ENCODE measurements at places on chromosomes 3 and 15.

DNA sequence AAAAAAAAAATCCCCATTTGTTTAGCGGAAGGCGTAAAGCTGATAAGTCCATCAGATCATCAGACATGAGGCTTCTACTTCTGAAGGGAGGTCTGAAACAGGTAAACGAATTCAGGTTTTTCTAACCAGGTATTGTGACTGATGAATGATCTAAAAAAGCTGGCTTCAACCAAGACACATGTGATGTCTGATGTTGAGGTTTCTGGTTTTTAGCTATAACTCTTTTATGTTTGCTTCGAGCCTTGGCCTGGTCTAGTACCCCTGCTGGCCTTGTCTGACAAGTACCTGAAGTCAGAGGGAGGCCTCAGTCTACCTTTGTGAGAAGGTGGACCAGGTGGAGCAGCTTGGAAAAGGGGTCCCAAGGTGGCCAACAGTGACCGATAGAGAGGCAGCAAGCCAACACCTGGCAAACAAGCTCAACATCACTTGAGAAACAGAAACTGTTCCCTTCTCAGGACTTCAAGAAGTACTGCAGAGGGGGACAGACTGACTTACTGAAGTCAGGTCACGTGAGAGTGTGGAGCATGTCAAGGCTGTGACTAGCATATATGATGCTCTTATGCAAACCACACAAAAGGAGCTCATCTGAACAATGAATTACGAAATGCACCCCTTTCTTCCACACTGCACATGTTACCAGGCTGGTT, 33.0 kb upstream of the CA12 start:
- DNase-seq = no peak

DNA sequence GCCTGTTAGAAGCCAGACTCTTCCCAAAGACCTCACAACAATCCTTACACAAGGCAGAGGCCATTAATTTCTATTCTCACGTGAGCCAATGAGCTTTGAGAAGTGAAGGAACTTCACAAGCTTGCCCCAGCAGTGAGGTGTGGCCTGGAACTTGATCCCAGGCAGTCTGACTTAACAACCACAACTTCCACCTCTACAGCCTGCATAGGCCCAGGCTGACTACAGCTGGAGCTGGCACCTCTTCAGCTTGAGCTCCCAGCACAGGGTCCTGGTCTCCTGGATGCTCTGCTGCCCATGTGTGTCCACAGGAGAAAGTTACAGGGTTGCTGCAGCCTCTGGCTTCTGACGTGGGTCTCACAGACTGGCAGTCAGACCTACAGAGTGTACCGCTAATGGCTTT, 111.0 kb downstream of the ERC2 start:
- no peak for DNase-seq

- no peak for DNase-seq
Observed at GRCh38 chr15:86603466-86603865, 523.8 kb downstream of the AGBL1 start.

GRCh38 chr3:52429031-52429430, 15.9 kb downstream of the SEMA3G start:
- DNase-seq = no peak

GRCh38 chr3:143208976-143209714, 89.6 kb downstream of the CHST2 start:
- DNase-seq = no peak

DNA sequence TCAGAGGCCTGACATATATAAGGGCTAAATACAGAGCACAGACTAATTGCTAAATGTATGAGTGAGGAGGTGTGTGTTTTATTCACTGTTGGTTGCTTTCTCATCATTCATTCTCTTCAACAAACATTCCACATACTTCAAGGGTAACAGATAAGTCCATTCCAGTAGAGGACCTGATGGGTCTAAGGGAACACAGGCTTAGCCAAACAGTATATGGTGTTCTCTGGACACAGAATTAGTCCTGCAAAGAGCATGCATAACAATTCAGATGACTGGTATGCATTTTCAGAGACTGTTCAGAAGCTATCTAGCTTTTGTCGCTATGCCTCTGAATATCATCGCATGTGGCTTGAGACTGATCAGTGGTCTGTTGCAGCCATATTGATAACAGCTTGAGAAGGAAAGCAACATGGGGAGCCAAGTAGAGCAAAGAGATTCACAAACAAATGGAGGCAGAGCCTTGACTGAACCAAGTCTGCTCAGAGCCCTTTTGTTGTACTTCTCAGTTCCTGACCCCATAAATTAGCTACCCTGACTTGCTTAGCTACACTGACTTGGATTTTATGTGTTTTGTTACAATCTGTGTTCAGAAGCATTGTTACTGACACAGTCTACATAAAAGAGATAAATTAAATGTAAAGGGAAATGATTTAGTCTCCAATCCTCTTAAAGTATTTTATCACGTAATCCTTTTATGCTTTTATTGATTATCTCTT, 1178.7 kb downstream of the ROBO1 start:
- no peak for DNase-seq

DNA sequence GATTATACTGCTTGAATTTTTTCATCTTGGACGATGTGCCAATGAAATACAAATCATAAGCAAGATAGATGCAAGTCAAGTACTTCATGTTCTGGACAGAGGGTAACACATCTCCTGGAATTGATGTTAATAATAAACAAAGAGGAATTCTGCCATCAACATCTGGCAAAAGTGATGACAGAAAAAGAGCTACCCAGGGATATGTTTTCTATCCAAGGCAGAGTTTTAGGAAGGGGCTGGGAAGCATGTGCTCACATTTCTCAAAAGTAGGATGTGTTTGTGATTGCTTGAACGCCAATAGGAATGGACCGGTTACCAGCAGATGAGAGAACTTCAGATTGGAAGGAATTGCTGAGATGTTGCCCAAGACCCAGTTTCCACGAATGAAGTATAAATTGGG, 242.6 kb upstream of the AGTR1 start:
- DNase-seq = no peak

DNA sequence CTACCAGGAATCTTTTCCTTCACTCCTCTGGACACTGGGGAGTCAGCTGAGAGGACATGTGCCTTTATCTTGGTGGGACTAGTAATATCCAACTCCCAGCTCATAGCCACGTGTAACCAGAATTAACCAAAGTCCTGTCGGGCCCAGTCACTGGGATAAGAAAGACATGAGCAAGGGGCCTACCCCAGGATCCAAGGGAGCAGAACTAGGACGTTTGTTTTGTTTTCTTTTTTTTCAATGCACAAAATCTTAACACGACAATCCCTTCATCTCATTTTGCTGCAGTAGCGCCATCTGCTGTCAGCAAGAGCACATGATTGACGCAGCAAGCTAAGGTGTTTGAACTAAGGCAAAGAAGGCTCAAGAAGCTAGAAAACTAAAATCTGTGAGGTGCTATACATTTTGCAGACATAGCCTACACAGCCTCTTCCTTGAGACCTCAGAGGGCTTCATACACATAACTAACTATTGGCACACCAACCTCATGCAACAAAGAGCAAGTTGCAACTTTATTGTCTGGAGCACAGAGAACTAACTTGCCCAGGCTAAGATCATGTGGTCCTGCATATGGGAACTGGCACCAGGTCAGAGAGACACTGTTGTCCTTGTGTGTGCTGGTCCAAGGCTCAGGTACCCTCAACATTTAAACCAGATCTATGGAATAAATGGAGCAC, 43.6 kb downstream of the RLBP1 start:
- peak; percentile 15 for DNase-seq

- no peak for DNase-seq
Observed at GRCh38 chr3:100169201-100169920, 55.1 kb upstream of the FILIP1L start.

GRCh38 chr15:34349769-34350168, 6.7 kb downstream of the NUTM1 start:
- DNase-seq = no peak

DNA sequence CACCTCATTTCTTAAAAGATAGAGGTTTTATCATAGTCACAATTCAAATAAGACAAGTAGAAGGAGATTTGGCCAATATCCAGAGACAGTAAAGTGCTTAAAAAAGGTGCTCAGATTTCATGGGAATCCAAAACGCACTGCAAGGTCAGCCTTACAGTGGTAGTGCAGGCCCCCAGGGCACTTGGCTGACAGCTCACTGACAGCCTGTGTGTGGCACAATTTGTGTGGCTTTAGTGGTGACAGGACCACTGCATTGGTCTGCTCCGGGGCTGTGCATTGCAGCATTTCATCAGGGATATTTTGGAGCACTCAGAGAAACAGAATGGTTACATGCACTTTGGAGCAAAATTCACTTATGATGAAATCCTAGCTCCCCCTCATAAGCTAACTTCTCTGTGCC, 544.3 kb downstream of the NTRK3 start:
- DNase-seq = no peak

GRCh38 chr3:14701676-14702075, 26.7 kb downstream of the C3orf20 start:
- DNase-seq = no peak

DNA sequence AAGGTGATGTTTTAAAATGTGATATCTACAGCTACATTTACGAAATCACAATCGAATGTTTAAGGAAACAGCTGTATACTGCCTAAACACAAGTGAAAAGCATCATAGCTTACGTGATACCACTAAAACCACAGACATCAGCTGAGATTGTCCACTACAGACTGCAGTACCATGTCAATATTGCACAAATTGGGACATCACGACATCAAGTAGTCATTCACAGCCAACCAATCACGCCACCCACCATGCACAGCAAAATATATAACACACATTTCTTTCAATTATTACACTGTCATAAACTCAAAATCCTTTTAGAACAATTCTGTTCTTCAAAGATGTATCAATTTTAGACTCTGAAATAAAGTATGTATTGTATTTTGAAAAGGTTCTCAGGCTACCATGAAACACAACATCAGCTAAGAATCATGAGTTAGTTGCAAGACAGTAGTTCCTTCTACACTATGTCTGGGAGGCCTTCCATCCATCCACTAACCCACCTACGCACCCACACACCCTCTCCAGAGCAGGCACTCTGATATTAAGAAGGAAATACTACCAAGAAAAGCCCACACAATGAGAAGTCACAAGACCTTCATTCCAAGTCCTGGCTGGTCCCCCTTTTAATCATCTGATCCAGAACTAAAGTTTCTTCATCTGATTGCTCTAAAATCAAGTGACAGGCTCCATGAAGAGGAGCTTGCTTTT, 3.1 kb downstream of the DMXL2 start:
- DNase-seq = no peak

DNA sequence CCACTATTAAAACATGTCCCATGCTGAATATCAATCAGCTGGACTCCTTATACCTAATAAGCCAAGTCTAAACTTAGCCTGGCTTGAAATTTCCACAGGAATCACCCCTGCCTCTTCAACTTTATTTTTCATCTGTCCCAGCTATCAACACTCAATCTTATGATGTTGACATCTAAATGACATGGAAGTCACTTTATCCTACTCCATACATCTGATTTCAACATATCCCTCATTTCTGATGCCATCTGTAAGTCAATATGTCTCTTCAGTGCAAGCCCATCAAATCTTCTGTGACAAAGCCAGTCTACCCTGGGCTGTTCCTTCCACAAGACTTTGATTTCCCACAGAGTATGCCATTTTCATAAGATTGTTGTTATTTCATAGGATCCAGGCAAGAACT, 143.6 kb upstream of the SEMA6D start:
- no peak for DNase-seq

GRCh38 chr15:91660174-91660649, 193.3 kb upstream of the SLCO3A1 start:
- no peak for DNase-seq

- DNase-seq = no peak
Observed at GRCh38 chr3:178127221-178127620, 409.0 kb upstream of the KCNMB2 start.

DNA sequence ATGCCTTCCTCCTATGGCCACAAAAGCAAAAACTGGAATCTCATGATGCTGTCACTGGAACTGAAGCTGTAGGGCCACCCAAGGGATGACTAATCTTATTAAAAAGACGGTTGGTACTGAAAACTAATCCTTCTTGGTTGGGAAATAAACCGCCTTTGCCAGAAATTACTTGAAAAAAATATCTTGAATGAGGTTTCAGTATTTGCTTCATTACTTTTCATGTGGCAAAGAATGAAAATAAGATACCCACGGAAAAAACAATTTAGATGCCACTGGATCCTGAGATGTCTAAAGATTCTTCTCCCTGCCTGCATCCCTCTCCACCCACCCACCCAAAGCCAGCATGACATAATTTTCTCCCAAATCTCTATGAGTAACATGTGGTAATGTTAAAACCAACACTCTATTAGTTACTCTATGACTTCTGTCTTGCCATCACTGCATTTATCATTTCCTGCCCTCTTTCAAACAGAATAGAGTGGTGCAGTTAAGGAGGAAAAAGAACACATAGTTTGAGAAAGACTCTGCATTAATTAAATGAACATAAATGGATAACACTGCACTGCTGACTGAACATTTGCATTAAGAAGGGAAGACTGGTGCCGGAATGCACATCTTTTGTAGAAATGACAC, 111.8 kb upstream of the DPH6 start:
- no peak for DNase-seq

DNA sequence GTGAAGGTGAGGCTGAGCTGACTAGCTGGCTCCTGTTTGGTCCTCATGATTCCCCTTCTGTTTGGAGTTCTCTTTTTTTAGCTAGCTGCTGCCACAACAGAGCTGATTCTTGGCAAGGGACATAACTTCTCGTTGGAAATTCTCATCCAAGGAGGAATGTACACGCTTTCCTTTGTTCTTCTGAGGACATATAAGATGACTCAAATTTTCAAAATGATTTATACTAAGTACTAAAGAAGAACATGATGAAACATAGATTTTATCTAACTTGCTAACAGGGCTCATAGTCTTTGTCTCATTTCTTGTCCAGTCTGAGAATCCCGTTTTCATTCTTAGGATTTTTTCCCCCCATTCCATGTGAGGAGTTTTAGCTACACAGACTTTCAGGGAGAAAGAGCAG, 2.9 kb upstream of the TFG start:
- no peak for DNase-seq

DNA sequence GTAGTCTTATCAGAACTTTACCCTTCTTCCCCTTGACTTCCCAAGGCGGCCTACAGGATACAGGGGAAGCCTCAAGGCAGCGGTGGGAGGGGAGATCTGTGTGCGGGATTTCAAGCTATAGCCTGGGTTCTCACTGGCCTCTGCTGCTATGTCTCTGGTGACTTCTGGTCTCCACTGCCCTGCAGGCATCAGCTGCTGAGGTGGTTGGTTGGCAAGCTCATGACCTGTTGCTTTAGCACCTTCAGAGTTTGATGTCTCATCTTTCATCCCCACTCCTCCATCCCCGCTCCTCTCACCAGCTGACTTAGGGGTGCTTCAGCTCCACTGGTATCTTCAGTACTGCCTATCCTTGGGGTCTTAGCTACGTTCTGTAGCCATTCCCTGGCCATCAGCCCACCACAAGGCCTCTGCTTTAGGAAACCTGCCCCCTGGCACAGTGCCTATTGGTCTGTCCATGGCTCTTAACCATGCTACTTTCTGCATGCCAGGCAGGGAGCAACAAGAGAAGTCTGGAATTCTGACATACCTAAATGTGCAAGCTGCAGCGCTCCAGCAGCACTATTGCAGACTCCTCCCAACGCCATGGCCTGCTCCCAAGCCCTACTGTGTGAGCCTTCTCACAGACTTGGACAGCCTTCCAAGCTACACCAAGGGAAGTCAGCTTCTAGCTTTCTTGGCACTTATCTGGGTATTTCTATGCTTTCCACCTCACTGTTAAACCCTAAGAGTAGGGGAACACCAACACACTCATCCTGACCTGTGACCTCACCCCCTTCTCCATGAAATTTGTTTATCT, 1.8 kb upstream of the YEATS2 start:
- DNase-seq = no peak

- no peak for DNase-seq
Observed at GRCh38 chr3:116553355-116553754, 108.1 kb upstream of the LSAMP start.

GRCh38 chr3:61964566-61964965, 403.2 kb downstream of the PTPRG start:
- DNase-seq = no peak

Data from NCI-H1930 (cell line).